ENCODE measurements at places on chromosomes 12 and 14.

DNA sequence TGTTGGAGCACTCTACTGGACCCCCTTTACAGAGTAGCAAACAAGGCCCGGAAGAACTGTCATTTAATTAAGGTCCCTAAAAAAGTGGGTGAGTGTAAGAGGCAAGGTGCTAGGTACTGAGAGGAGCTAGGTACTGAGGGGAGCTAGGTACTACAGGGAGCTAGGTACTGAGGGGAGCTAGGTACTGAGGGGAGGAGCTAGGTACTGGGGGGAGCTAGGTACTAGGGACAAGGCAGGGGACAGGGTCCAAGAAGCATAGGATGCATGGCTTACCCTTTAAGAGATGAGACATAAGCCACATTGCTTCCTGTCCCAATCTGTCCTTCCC is 4.9 kb downstream of the KRT5 start:
- DNase-seq = no peak

DNA sequence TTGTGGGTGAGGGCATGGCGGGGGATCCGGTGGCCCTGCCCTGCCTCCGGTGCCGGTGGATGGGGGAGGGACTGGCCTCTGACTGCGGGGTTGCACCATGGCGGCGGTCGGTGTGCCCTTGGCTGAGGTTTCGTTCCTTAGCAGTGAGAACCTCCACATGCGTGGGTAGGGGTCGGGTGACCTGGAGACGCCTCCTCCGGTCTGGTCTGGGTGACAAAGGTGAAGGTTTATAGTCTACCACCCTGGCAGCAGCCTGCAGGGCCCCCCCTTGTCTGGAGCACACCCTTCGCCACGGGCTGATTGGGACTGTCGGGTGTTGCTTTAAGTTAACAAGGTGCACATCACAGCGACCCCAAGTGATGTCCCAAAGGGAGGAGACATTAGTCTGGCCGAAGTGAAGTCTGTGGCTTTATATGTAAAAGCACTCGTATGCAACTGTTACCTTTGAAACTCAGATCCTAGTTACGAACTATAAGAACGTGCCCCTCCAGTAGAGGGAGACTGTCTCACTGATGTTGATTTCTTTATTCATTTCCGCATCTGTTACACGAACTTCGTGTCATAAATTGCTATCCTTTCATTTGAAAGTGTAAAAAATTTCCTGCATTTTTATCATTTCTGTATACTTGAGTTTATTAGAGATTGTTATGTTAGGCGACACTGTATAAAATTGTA is 74.4 kb downstream of the WDR20 start:
- DNase-seq = no peak

DNA sequence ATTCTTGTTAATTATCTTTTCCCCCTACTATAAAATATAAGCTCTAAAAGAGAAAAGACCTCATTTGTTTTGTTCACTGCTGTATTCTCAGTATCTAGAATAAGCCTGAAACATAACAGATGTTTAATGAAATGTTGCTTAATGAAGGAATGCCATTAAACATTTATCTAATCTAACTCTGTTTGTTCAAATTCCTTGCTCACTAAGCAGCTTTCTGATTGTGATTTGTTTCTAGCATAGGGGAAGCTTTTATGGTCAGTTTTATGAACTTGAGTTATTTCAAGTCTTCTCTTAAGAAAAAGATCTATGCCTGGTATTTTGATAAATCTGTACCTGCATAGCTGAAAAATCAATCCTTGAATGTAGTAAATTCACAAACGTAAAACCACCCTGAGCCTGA is 308.6 kb downstream of the CCDC91 start:
- no peak for DNase-seq

GRCh38 chr12:109029411-109029810 is 8.5 kb upstream of the SVOP start:
- DNase-seq = no peak

DNA sequence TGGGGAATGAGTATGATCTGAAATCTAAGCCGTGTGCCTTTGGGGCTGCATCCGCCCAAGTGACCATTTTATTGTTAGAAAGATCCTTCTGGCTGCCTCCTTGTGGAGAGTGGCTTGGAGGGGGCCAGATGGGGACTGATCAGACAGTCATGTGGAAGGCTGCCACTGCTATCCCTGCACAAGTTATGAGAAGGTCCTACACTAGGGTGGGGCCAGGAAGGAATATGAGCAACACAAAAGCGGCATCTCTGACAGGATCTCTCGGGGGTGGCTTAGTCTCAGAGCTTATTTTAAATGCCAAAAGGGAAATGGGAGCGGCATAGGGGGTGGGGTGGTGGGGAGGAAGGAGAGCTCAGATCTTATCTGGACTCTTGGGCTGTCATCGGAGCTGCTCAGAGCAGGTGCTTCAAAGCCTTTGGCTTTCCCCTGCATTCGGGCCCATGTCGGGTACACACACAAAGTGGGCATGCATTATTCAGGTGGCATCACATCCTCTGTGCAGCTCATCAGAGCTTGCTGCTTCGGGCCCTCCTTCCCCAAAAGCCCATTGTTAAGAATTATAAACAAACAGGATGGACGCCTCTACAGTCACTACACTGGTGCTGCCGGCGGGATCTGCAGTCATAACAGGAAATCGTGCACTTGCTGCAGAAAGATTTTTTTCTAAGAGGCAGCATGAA is 805.4 kb downstream of the VRK1 start:
- peak; percentile 20 for DNase-seq

DNA sequence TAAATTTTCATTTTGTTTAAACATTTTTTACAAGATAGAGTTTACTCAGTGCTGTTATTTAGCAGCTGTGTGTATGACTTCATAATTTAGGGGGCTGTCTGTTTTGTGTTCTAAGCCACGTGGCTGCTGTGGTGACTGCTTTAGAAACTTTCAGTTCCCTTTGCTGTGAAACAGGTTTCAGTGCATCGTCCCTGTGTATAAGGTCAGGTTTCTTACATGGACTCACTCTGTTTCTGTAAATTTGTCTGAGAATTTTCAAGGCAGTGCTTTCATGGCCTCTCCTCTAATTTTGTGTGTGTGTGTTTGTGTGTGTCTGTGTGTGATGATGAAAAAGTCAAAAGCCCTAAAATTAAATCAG is 32.4 kb downstream of the BICD1 start:
- no peak for DNase-seq

DNA sequence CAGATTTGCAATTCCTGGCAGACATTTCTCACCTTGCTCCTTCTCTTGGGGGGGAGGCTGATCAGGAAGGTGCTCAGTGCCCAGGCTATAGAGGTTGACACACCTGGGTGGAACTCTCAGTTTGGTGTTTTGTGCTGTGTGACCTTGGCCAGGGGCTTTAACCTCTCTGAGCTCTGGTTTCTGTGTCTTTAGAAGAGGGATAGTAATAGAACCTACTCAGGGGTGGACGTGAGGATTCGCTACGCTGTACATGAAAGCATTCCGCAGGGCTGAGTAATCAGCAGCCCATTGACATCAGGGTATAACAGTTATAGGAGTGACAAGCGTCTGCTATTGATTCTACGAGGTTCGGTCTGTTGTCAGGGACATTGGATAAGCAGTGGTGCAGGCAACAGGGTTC is 98.1 kb downstream of the PHETA1 start:
- DNase-seq = no peak

GRCh38 chr12:64010069-64010686 is 165.7 kb downstream of the SRGAP1 start:
- no peak for DNase-seq

- no peak for DNase-seq
Observed at GRCh38 chr14:75804570-75805275, 143.7 kb downstream of the TTLL5 start.

GRCh38 chr14:102690509-102691286 is 86.6 kb upstream of the TRAF3 start:
- no peak for DNase-seq

DNA sequence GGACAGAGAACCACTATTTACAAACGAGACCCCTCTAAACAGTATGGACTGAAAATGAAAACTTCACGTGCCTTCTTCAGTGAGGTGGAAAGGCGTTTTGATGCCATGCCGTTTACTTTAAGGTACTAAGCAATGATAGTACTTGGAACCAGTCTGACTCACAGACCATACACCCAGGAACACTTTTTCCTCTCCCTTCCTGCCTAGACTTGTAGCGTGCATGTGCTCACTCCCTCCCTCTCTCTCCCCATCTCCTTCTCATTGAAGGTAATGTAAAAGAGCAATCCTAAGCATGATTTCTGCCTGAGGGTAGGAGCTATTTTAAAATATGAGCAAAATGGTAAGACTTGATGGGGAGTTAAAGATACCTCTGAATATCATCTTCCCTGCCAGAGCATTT is 5.9 kb upstream of the RPL41 start:
- no peak for DNase-seq

- DNase-seq = no peak
Observed at GRCh38 chr12:3432868-3433267, 58.1 kb upstream of the PRMT8 start.

GRCh38 chr12:82800185-82800584 is 113.5 kb downstream of the TMTC2 start:
- DNase-seq = no peak

DNA sequence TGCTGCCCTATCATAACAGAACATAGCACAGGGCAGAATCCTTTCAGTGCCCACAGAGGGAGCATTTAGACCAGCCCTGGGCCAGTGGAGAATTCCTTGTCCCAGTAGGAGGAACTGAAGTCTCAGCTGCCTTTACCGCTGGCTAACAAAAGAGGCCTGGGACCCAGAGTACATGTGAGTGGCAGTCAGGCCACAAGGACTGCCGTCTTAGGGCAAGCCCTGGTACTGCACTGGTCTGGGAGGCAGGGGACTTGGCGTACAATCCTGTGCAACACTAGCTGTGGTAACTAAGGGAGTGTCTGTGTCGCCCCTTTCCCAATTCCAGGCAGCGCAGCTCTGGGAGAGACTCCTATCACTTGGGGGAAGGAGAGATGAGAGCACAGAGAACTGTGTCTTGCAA is 17.0 kb upstream of the CSRP2 start:
- no peak for DNase-seq

DNA sequence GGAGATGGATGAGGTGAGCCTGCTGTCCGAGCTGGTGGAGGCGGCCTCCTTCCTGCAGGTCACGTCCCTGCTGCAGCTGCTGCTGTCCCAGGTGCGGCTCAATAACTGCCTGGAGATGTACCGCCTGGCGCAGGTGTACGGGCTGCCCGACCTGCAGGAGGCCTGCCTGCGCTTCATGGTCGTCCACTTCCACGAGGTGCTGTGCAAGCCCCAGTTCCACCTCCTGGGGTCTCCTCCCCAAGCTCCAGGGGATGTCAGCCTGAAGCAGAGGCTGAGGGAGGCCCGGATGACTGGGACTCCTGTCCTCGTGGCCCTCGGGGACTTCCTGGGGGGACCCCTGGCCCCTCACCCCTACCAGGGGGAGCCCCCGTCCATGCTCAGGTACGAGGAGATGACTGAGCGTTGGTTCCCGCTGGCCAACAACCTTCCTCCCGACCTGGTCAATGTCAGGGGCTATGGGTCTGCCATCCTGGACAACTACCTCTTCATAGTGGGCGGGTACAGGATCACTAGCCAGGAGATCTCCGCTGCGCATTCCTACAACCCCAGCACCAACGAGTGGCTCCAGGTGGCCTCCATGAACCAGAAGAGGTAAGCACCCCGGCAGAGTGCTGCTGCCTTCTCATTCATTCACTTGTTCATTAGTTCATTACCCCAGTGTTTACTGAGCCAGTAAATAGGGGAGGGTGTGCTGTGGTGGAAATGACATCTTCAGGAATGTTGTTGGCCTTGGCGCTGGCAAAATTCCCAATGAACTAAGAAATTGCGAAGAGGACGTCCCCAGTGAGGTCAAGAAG is 774 bp upstream of the MANSC4 start:
- no peak for DNase-seq

DNA sequence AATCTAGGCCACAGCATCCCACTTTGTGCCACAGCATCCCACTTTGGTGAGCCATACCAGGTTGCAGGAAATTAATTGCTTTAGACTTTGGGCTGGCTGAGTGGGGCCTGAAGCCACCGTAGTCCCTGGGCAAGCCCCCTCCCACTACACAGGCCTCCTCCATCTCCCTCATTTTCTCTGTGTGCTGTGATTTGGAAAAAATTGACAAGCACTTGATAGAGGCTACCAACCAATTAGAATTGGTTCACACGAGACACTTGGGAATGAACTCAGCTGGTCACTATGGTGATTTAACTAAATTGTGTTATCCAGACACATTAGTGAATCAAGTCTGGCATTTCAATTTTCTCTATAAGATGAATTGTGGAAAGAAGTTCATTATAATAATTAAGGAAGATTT is 481.1 kb downstream of the DIO2 start:
- no peak for DNase-seq

GRCh38 chr12:9331218-9331626 is 123.0 kb upstream of the PZP start:
- peak; percentile 49 for DNase-seq

DNA sequence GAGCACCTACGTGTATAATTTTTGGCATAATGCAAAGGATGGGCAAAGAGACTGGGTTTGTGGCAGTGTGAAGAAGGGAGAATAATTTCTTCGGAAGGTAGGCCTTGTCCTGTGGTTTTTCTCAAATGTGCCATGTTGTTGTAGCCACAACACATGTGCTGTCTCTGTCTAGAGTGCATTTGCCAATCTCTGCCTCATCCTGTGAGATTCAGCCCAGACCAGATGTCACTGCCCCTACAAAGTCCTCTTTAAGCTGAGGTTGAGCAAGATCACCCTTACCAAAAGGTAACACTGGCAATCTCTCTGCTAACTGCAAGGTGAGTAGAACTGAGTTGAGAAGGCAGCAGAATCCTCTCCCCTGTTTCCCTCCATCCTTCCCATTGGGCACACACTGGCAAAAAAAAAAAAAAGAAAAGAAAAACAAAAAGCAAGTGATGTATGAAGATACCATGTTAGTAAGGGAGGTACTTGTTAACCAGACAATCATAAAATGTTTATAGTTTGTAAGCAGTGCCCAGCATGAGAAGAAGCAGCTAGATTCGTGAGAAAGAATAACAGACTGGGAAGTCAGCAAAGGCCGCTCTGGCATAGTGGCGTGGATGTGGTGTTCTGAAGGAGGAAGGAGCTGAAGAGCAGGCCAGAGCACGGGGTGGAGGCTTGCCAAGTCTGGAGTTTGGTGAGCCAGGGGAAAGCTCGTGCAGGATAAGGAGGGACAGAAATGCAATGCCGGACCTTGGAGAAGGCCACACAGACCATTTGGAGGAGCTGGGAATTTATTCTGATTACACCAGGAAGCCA is 18.9 kb downstream of the DYRK2 start:
- DNase-seq = no peak

- DNase-seq = peak; percentile 45
Observed at GRCh38 chr14:104650057-104650980, 39.1 kb upstream of the INF2 start.

All from stimulated activated CD8-positive, alpha-beta memory T cell treated with anti-CD3 and anti-CD28 coated beads, Interleukin-15, amount 100 ng/mL, for 48 hours (primary cell).